ELR (cell line): ENCODE measurements at places on chromosomes 12 and 14.

DNA sequence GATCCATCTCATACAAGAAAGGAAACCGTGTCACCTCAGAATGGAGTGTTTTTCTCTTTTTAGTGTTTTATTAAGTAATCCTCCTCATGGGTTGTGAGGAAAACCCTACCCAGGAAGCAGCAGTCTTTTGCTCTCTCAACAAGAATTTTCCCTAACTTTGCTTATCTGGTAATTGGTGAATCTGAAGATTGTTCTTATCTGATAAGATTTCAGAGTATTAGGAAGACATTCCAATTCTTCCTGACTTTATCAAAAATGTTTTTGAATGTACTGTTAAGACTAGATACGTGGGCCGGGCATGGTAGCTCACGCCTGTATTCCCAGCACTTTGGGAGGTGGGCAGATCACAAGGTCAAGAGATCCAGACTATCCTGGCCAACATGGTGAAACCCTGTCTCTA is 86.0 kb downstream of the PHLDA1 start:
- DNase-seq, result no peak

GRCh38 chr12:108709697-108710096 is 21.6 kb downstream of the CORO1C start:
- no peak for DNase-seq

DNA sequence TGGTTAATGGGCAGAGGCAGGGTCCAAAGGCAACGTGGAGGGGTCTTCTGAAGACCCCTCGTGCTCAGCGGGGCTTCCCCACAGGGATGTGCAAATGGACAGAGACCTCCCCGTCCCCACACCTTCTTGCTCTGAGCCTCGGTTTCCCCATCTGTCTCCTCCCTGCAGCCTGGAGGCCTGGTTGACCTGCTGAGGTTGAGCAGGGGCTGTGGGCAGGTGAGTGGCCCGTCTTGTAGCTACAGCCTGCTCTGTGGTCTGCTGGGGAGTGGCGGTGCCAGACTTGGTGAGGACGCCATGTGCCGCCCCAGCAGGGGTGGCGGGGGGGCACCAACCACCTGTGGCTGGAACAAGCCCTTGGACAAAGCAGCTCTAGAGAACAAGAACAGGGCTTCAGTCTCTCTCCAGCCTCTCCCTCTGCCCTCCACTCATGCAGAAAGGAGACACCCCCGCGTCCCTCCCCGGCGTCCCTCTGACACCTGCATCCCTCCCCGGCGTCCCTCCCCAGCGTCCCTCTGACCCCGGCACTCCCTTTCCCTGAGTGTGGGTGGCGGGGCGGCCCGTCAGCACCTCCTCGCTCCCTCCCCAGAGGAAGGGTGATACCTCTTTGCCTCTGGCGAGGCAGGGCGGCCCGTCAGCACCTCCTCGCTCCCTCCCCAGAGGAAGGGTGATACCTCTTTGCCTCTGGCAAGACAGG is 83.7 kb downstream of the NOC4L start:
- no peak for DNase-seq

DNA sequence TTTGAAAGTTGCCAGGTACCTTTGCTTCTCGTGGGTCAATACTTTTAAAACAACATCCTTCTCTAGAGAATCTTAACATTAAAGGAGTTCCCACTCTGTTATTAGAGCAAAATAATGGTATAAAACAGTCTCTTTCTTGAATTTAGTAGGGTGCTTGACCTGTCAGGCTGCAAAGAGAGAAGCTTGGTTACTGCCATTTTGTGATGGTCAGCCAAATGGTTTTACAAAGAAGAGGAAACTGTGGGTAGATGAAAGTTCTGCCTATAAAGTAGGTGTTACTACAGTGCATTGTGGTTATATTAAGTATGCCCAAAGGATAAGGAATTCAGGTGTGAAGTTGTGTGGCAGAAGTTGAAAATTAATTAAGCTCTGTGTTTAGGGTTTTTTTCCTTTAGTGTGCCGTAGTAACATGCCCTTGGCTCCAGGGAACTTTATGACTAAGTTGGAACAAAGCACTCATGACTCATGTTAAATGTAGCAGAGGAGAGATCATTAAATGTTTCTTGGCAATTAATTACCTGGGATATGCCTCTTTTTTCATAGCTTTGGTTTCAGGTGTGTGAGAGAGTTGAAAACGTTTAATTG is 354.0 kb upstream of the KITLG start:
- DNase-seq, result peak; percentile 72

DNA sequence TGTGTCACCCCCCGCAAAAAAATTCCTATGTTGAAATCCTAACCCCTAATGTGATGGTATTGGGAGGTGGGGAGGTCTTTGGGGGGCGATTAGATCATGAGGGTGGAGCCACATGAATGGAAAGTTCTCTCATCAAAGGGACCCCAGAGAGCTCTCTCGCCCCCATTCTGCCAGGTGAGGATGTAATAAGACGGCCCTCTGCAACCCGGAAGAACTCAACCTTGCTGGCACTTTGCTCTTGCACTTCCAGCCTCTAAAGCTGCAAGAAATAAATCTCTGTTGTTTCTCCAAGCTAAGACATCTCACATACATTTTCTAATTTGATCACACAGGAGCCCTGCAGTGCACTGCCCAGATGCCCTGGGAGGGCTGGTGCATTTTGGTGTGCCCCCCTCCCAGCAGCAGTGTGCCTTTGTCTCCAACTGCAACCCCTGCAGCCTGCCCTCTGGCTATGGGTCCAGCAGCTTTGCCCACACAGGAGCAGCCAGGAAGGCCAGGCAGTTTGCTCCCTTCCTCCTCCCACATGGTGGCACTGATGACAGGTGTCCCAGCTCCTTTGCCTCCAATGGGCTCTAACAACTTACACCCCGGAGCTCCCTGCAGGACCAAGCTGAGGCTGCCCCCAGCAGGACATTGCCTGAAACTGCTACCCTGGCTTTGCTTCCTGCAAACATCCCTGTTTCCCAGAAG is 59.3 kb downstream of the C14orf132 start:
- DNase-seq, result peak; percentile 76

GRCh38 chr14:26531894-26532293 is 65.9 kb downstream of the NOVA1 start:
- DNase-seq, result no peak

- DNase-seq, result peak; percentile 71
Measured at GRCh38 chr14:22391908-22392565, 197.0 kb downstream of the DAD1 start.

DNA sequence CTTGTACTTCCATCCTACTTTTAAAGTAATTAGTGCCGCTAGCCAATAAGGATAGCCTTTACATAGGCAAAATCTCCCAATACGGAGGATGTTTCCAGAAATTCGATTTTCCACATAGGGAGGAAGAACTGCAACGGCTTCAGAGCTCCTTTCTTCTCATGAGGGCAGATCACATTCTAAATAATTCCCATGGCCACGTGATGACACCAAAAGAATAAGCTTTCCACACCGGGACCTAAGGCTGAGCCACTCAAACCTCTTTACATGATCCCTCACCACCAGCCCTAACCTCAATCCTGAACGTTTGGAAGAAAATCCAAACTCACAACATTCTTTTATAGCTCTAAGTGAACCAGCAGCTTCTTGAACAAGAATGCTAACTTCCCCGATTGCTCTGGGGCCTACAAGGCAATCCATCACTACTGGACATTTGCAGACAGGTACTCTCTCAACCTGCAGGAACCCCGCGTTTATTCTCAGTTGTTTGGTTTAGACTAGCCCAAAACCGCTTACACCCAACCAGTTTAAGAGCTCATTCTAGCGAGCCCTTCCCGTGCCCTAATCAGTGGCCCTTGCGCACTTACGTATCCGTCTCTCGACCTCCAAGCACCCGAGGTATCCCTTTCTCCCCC is 884 bp downstream of the CAPRIN2 start:
- peak; percentile 48 for DNase-seq

DNA sequence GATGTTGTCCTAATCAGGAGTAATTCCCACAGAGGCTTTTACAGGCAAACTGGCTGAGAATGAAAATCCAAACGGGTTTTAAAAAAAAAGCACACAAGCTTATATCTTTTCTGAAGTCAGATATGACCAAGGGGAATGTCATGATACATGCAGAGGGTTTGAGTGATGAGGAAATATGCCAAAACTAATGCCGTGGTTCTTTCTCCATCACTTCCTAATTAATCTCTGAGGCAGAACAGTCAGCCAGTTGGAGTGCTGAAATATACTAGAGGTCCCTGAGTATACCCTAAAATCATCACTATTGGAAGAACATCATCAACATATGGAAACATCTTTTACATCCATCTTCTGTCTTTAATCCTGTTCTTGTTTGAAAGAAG is 160.8 kb upstream of the FAR2 start:
- DNase-seq, result no peak

- DNase-seq, result no peak
Measured at GRCh38 chr12:87142342-87142741, 886.2 kb upstream of the MGAT4C start.

DNA sequence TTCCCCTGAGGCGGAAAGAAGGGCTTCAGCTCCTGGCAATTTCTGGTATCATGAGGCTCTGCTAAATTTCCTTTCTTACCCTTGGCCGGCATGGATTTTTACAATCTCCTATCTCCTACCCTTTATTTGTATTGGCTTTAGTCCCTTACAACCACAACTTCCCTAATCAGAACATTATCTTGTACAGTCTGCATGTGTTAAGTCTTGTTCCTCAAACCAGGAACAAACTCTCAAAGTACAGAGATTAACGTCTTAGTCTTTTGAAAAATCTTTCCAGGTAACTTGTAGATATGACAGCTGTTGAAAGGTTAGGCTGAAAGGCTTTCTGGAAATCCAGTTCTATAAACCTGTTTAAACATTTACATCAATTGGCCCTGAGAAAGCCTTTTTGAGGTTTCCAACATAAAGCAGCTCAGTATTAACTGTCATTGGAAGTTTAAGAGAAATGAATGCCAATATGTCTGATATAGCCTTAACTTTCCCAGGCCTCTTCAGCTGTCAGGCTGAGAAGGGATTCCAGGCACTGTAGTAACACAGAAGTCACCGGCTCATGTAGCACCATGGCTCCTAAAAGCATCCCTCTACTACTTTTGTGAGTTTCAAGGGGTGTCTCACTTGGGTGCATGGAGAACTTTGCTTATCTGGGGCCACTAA is 360.5 kb downstream of the FUT8 start:
- no peak for DNase-seq

DNA sequence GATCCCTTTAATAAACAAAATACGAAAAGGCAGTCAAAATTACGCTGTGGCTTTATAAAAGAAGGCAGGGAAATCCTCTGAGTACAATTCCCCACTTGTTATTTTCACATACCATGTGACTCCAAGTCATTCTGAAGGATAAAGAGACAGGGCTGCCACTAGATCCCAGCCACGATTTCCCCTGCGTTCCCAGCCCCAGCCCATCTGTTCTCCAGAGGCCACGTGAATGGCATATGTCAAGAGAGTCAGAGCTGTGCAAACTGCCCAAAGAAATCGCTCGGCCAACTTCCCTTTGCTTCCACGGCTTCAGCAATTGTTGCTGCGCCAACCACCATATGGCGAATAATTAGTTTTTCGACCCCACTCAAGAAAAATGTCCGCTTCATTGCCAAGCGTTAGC is 161.3 kb downstream of the C12orf42 start:
- no peak for DNase-seq
